ENCODE measurements at places on chromosomes 5 and 9. TPM values are rescaled to one million over a fixed set of nuclear protein-coding genes. Genes with fewer than 3 reads are reported as not detected.

Gene DNAH5
- not detected for total RNA-seq

Gene SNAPC4
- total RNA-seq, result 26.7 TPM

Gene ZNF366
- not detected for total RNA-seq

Gene FAM221B
- total RNA-seq, result not detected

Gene VLDLR
- 4.9 TPM for total RNA-seq

Gene GPX3
- total RNA-seq, result not detected

Gene F12
- 2.2 TPM for total RNA-seq

Gene PKD2L2
- total RNA-seq, result not detected

Gene RAD23B
- total RNA-seq, result 138 TPM

Gene SFXN1
- total RNA-seq, result 394 TPM

Gene PDGFRB
- 0.76 TPM for total RNA-seq

Gene MCTP1
- total RNA-seq, result not detected

Gene ARAP3
- 7.2 TPM for total RNA-seq

Gene ZFP2
- 0.41 TPM for total RNA-seq

Gene NANS
- 54.4 TPM for total RNA-seq

Gene LCN2
- total RNA-seq, result not detected

Gene REXO4
- 42.5 TPM for total RNA-seq

Gene MYOZ3
- total RNA-seq, result 0.51 TPM

Gene DMRT2
- total RNA-seq, result 1.5 TPM

Gene IL33
- total RNA-seq, result not detected

Gene ZNF883
- not detected for total RNA-seq

Gene GRM6
- not detected for total RNA-seq

Gene PCDHGA12
- not detected for total RNA-seq

Gene RETREG1
- total RNA-seq, result 22.4 TPM

Gene TEX48
- total RNA-seq, result 1.0 TPM

Gene GBGT1
- total RNA-seq, result 9.4 TPM

Gene CDH9
- not detected for total RNA-seq

Gene CNTFR
- not detected for total RNA-seq

Gene CEL
- total RNA-seq, result 1.8 TPM

Gene C5
- total RNA-seq, result 1.2 TPM

Gene GARIN3
- total RNA-seq, result 0.31 TPM

Gene FOXD4
- 0.22 TPM for total RNA-seq

Gene PRDM9
- not detected for total RNA-seq

Gene POU5F2
- total RNA-seq, result 1.6 TPM
